ENCODE measurements at places on chromosomes 7 and 10.

DNA sequence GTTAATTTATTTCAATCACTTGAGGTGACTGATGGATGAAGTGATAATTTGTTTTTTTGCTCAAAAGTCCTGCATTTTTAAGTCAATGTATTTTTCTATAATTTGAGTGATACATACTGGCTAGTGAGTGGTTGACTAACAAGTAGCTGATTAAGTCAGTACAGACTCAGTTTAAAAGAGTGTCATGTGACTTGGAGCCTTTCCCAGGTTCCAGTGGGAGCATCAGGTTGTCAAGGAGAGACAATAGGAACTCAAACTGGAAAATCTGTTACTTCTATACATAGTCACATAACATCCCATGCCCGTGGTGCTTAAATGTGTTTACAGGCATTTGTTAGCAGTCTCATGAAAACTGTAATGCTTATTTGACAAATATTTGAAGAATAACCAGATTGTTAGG is 154.7 kb downstream of the ANK3 start:
- DNase-seq: no peak

DNA sequence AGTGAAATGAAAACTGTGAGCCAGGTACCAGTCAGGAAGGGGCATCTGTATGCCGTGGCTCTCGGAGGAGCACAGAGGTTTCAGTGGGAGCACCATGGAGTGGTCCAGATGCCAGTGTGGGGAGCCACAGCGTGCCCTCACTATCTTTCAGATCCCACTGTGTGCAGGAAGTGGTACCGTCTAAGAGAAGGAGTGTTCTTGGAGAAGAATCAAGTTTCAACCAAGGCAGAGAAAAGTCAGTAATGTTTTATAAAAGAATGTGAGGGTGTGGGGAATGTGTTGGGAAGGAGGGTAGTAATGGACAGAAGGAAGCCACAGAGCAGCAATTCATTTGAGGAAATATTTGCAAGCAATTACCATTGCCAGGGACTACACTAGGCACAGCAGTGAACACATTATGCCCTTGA is 35.6 kb downstream of the PRKAR2B start:
- no peak for DNase-seq

- DNase-seq: no peak
Measured at GRCh38 chr7:12674053-12674452, 13.4 kb upstream of the ARL4A start.

DNA sequence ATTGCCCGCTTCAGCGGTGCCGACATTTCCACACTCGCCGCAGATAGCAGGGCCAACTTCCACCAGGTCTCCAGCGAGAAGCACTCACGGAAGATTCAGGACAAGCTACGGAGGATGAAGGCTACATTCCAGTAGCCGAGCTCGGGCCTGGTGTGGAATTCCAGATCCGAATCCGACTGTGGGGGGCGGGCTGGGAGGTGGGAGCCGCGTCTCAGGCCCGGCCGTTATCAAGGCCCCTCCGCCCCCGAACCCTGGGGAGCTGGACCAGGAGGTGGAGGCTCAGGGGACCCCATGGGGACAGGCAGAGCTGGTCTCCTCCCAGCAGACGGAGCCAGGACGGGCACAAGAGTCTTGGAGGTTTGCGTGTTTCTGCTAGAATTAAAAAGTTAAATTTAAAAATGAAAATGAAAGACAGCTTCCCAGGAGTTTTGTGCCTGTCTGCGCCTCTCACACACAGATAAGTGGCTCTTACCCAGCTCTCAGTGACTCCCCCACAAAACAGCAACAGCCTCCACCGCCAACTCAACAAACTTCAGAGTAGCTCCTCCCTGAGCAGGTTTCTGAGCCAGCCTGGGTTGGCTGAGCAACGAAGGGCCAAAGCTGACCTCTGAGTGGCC is 5.2 kb upstream of the UTF1 start:
- no peak for DNase-seq

GRCh38 chr7:98833022-98833421 is 36.8 kb downstream of the TMEM130 start:
- DNase-seq: no peak

DNA sequence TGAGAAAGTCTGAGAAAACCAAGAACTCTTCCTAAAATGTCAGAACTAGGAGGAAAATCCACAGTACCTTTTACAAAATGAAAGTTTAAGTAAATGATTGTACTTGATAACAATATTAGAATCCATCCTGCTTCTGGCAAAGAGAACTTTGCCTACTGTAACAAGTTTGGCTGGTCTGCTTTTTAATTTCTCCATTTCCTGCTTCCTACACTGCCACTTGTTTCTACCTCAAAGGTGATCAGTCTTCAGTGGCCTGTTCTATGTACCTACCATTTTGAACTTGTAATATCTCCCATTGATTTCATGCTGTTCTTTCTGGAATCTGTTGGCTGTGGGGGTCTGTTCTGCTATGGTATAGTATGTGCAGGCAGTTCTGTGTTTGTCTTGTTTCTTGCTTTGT is 32.9 kb upstream of the CAPZA2 start:
- DNase-seq: no peak

DNA sequence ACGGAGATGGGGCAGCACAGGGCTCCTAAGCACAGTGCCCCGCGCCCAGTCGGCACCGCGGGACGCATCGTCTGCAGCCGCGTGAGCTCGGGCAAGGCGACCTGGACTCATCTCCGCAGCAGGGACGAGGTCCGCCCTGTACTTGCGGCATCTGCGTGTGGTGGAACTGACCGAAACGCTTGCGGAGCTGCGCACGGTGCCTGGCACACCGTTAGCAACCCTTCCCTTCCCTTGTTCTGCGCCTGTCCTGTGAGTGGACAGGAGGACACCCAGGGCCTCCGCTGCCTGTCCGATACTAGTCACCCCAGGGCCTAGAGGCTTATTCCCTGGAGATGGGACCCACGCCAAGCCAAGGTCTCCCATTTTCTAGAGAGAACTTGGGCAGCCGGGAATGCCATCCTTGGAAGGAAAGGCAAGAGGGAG is 98.5 kb downstream of the WDR11 start:
- DNase-seq: no peak

- DNase-seq: no peak
Measured at GRCh38 chr7:31957756-31958155, 112.5 kb downstream of the PDE1C start.

DNA sequence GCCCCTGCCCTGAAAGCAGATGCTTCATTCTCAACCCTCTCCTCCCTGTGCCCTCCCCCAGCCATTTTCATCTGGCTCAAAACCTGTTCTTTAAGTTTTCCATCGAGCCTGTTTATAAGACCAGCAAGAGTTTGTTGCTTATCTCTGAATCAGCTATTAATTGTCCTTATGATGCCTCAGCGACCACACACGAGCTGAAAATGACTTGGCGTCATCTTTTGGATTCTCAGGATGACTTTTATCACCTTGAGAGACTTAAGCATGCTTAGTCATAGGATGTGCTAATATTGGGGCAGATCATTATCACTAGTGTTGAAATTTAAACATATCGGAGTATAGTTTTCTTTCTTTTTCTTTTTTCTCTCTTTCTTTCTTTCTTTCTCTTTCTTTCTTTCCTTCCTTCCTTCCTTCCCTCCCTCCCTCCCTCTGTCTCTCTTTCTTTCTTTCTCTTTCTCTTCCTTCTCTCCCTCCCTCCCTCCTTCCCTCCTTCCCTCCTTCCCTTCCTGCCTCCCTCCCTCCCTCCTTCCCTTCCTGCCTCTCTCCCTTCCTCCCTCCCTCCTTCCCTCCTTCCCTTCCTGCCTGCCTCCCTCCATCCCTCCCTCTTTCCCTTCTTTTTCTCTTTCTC is 184.5 kb downstream of the PHTF2 start:
- DNase-seq: no peak

GRCh38 chr7:127758105-127758504 is 106.1 kb downstream of the SND1 start:
- DNase-seq: no peak

All from sciatic nerve (tissue), 2 donors.